Stomach (tissue), 19 donors: ENCODE measurements at places on chromosomes 6 and 20. TPM values are rescaled to one million over a fixed set of nuclear protein-coding genes. Genes with fewer than 3 reads are reported as not detected.
A peak's percentile ranks its signal among the peaks of the same experiment; 100 is the strongest.

DNA sequence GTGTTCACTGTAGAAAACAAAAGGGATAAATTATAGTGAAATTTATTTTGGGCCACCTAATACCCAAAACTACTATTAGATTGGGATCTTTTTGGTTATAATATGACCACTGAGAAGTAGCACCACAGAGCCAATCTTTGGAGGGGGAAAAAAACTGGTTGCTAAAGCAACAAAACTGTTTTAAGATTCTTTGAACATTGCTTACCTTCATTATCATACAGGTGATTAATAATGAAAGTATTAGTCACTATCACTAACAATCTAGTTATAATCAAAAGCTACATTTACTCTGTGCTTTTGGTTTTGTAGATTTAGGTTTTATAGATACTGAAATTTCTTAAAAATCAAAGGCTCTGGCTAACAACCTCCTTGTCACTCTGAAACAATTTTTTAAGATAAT, 31.7 kb downstream of the STX7 start:
- DNase-seq, result no peak

DNA sequence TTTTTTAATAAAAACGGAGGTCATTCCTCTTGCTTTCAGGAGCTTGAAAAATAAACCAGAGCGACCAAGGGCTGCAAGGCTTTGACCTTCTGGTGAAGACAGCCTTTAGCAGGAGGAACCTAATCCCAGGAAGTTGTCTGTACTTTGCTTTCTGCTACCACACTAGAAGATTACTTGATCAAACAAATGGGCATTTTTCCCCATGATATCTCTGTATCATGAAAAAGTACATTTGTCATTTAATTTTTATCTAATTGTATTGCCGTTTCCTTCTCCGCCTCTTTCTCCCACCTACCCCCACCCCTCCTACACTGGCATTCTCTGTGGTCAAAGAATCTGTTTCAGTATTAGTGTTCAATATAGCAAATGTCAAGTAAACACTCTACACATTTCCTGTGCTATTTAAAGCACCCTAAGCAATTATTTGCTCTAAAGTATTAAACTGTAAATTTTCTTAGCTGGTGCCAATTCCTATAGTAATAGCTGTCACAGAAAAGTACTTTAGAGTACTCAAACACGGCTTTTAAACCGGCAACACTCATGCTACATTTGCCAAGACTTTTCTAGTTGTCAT, 29.7 kb downstream of the ATXN1 start:
- DNase-seq, result no peak

GRCh38 chr6:151916075-151916474, 108.6 kb downstream of the ESR1 start:
- no peak for DNase-seq

- no peak for DNase-seq
Measured at GRCh38 chr20:32139947-32140346, 30.4 kb downstream of the TM9SF4 start.

- DNase-seq, result no peak
Measured at GRCh38 chr6:4359108-4359730, 223.8 kb upstream of the ECI2 start.

GRCh38 chr6:111280445-111280955, 193.2 kb downstream of the SLC16A10 start:
- DNase-seq, result no peak

GRCh38 chr6:1609648-1610496, at the start of gene FOXC1:
Gene FOXC1 (plus strand): TSS chr6:1609915. CDS start chr6:1610446, 531 bp downstream.
- DNase-seq, result peak; percentile 91

Gene OPRM1
- not detected for polyA plus RNA-seq

Gene CITED2
- polyA plus RNA-seq, result 18.6 TPM

Gene NKAPL
- polyA plus RNA-seq, result 2.2 TPM

Gene BEND6
- polyA plus RNA-seq, result 3.4 TPM

Gene LY6G5C
- polyA plus RNA-seq, result 4.9 TPM

Gene SAMD3
- 0.15 TPM for polyA plus RNA-seq
